ENCODE measurements at places on chromosomes 2 and 18.

- no peak for DNase-seq
These were observed 43.9 kb downstream of the PAX8 start for GRCh38 chr2:113234721-113235346.

DNA sequence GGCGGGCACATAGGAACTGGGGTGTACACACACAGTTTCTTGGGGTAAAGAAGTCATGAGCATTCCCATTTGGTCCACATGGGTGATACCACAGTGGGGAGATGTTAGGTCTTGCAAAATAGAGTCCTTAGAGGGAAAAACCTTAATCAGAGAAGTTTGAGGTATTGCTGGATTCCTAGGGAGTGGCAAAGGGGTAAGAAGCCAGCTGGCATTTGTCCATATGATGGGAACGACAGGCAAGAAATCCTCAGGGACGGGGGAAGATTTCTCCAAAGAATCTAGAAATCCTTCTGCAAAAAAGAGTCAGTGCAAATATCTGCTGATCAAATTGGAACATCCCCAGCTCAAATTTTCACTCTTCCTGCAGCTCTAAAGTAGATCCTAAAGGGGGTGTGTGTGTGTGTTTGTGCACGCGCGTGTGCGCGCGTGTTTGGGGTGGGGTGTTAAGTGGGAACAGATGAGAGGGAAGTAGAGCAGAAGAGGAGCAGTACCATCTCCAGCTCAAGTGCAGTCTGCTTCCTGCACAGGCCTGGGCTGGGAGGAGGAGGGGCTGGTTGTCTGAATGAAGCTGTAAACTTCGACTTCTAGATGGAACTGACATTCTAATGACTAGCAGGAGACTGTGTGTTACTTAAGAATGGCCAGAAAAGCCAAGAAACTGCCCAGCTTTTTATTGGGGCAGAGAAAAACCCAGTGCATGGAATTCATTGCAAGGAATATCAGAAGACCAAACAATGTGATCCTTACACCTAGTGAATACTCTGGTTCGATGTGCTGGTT, 168.0 kb downstream of the SPP2 start:
- no peak for DNase-seq

GRCh38 chr18:48165111-48165866, 234.8 kb upstream of the SMAD2 start:
- DNase-seq: no peak

- DNase-seq: no peak
These were observed 137.1 kb downstream of the VWC2L start for GRCh38 chr2:214547931-214548330.

DNA sequence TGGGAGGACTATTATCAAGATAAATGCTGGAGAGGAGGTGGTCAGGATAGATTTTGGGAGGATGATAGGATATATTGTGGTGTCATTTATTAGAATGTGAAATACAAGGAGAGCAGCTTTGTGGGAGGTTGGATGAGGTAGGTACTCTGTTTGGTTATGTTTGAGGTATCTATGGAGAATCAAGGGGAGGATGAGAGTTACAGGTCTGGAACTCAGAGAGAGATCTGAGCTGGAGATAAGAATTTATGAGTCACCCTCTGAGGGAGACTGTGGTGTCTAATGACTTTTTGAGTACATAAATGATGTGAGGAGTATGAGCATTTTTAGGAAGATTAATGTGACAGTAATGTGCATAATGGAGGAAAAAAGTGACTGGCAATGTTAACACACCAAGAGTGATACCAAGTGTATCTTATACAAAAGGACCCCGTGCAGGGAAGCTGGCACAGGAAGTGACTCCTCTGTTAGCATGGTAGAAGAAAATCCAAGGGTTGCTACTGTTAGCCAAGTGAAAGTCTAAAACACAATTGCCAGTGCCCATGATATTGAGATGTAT, 48.2 kb downstream of the CRIM1 start:
- DNase-seq: no peak

- DNase-seq: no peak
These were observed 51.8 kb downstream of the LIPG start for GRCh38 chr18:49613641-49614151.

GRCh38 chr2:142323206-142323605, 192.4 kb upstream of the LRP1B start:
- no peak for DNase-seq

DNA sequence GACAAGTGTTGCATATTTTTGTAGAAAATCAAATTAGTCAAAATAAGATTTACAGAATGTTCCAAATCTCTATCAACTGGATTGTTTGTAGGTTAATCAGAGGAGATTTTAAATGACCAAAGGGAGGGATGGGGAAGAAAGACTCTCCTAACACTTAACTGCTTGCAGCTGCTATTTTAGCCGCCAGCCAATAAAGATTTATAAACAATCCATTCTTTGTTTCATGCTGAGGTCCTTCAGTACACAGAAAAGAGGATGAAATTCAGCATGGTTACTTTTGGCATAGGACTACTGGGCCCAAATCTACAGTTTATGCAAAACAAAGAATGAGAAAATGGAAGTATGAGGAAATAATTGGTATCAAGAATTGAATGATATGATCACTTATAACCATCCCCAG, 86.4 kb upstream of the FN1 start:
- no peak for DNase-seq

All from stimulated activated CD8-positive, alpha-beta memory T cell treated with anti-CD3 and anti-CD28 coated beads, Interleukin-4, amount 100 ng/mL, for 1 hour (primary cell).